IMR-90 (cell line): ENCODE measurements at places on chromosomes 2 and 18. TPM values are rescaled to one million over a fixed set of nuclear protein-coding genes. Genes with fewer than 3 reads are reported as not detected.

The ERFE gene
- 3.5 and 3.8 TPM in 2 replicates for polyA plus RNA-seq

The CDC42EP3 gene
- 177 and 193 TPM in 2 replicates for polyA plus RNA-seq

The ARL6IP6 gene
- 11.2 and 14.7 TPM in 2 replicates for polyA plus RNA-seq

DNA sequence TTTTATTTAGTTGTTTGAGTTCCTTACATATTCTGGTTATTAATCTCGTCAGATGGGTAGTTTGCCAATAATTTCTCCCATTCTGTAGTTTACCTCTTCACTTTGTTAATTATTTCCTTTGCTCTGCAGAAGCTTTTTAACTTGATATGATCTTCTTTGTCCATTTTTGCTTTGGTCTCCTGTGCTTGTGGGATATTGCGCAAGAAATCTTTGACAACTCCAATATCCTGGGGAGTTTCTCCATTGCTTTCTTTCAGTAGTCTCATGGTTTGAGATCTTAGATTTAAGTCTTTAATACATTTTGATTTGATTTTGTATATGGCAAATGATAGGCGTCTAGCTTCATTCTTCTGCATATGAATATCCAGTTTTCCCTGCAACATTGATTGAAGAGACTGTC is 389.2 kb downstream of the LRP1B start:
- no peak overlapping the region for H3K27ac ChIP-seq
- H3K27me3 ChIP-seq: no peaks in the 10 kb centered on the region
- H3K36me3 ChIP-seq: no peaks in the 10 kb centered on the region
- DNase-seq: no peak
- H3K4me3 ChIP-seq: no peak overlapping the region

DNA sequence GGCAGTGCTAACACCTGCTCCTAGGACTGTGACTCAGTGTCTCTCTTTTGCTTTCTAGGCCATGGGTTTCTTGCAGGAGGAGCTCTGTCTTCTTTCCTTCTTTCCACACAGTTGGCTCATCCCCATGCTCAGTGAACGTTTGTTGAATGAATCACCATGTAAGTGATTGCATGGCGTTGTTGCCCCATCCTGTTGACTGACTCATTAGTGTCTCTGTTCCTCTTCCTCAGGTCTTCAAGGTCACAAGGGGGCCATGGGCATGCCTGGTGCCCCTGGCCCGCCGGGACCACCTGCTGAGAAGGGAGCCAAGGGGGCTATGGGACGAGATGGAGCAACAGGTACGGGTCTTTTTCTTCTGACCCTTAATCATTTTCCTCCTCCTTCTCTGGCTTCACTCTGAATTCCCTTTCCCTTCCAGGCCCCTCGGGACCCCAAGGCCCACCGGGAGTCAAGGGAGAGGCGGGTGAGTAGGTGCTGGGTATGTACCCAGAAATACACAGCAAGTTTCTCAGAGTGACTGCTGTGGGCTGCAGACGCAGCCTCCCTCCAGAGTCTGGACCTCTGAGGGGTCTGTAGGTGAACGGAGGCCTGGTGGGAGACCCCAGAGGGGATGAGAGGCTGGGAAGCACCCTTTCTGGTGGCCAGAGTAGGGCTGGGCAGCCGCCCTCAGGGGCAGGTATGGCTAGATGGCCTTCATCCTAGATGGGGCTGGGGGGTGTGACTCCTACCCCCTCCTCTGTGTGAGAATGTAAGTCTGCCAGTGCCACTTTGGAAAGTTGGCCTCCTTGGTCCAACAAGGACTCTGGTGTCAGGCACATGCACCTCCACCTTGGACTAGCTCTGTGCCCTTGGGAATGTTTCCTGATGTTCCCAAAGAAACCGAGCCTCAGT is 32.4 kb downstream of the MARCO start:
- H3K36me3 ChIP-seq: no peaks in the 10 kb centered on the region
- no peaks in the 10 kb centered on the region for H3K27me3 ChIP-seq
- no peaks in the 10 kb centered on the region for H3K4me1 ChIP-seq
- DNase-seq: peak; percentile 17
- no peak overlapping the region for H3K4me3 ChIP-seq

DNA sequence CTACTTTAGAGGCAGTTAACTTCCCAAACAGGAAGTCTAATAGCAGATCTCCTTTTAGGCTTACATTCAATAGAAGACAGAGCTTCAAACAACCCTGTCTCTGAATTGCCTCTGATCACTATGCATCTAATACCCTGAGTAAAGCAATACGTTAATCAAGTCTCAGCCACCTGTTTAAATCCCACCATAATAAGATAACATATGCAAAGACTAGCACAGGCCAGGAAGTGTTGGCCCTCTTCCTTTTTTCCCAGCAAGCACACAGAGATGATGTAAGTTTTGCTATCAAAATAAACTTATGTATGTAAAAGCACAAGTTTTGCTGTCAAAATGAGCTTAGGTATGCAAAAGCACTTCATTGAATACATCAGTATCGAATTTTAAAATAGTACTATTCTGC is 385.5 kb downstream of the RND3 start:
- peak; percentile 24 for DNase-seq
- H3K4me3 ChIP-seq: no peak overlapping the region
- no peak overlapping the region for H3K27ac ChIP-seq
- no peaks in the 10 kb centered on the region for H3K36me3 ChIP-seq

- H3K4me3 ChIP-seq: no peak overlapping the region
- H3K4me1 ChIP-seq: peaks cover 1% of the 10 kb centered on the region
- no peak overlapping the region for H3K27ac ChIP-seq
- H3K27me3 ChIP-seq: no peaks in the 10 kb centered on the region
- peaks cover 3% of the 10 kb centered on the region; the same call in 1 of the 2 replicates for H3K36me3 ChIP-seq
Observed at GRCh38 chr18:21799721-21800120, 59.1 kb downstream of the MIB1 start.
